Stimulated activated CD4-positive, alpha-beta T cell treated with anti-CD3 and anti-CD28 coated beads, Interleukin-4, amount 100 ng/mL, for 48 hours (primary cell): ENCODE measurements at places on chromosomes 7 and 10.

DNA sequence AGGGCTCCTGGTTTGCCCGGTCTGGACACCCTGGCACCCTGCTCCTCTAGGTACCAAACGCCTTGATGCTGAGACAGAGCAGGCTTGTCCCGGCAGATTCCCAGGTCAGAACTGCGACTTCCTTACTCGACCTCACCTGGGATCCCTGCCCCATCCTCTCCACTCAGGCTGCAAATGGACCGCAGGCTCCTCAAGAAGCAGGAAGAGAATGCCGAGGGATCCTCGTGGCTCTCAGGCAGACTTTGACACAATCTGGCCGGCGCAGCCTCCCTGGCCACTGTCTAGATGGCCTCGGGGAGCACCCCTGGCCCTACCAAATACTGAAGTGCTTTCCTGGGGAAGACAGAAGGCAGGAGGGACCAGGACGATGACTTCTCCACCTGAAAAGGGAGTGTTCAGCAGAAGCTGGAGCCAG lies 421 bp upstream of the NODAL start:
- no peak for DNase-seq

DNA sequence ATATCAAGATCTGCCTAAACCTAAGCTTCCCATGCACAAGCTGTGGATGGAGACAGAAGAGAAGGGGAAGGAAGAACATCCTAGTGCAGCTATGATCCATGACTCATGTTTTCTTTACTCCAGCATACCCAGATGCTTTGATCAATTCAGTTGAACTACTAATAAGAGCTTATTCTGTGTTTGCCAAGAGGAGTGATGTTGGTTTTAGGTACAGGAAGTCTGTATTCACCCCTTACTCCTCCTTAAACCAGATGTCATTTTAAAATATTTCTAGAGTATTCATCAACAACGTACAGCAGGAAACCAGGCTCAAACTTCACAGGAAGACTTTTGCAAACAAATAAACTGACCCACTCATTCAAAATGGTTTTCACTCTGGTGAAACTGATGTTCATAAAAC lies 29.2 kb downstream of the PANK1 start:
- DNase-seq, result no peak

DNA sequence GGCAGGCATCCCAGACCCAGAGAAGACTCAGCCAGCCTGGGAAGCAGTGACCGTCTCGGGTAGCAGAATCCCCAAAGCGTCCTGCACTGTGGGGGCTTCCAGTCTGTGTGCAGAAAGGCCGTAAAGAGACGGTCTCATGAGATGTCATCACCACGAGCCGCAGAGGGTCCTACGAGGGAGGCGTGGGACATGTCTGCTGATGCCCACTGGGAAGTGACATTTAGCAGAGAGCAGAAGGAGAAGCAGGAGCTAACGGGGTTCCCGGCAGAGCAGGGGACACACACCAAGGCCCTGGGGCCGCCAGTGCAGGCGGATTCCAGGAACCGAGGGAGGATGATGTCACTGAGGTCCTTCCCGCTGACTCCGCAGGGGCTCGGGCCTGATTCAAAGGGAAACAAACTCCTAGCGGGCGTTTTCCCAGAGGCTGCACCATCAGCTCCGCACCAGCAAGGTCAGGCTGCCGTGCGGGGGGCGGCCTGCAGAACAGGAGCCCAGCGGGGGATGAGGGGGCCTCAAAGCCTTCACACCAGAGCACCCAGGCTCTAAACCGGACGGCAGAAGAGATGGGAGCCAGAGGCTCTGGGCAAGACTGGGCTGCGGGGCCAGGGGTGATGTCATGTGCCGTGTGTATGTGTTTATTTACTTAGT lies 85.4 kb upstream of the PDGFA start:
- DNase-seq, result peak; percentile 47

DNA sequence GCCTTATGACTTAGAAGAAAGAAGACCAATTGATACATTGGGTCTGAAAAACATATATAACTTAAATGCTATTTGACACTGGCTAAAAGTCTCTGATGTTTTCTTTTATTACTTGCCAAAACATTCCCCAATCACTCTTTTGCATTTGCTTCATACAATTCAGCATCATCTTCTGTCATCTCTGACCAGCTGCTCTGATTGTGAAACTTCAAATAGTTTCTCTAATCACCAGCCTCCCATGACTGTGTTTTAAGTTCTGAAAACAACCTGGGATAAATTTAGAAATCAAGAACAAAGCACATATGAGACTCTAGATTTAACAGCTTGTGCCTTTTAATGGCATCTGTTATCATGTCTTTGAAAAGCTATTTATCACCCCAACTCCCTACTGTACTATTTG lies 208.4 kb upstream of the KCND2 start:
- DNase-seq, result no peak

DNA sequence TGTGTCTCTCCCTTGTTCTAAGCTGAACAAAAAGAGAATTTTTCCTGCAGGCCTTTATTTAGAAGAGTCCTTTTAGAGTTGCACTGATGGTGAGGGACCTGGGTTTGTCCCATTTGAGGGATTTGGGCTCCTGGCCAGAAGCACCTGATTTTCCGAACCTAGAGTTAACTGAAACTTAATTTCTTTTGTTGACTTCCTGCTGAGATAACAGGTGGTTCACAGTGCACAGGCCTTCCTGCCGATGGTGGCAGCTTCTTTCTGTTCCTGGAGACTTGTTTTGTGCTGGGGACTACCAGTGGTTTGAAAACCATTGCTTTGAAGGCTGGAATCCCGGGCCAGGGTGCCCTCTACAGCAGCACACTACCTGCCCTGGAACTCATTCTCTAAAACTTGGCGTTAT lies 99.2 kb downstream of the SUGCT start:
- no peak for DNase-seq

DNA sequence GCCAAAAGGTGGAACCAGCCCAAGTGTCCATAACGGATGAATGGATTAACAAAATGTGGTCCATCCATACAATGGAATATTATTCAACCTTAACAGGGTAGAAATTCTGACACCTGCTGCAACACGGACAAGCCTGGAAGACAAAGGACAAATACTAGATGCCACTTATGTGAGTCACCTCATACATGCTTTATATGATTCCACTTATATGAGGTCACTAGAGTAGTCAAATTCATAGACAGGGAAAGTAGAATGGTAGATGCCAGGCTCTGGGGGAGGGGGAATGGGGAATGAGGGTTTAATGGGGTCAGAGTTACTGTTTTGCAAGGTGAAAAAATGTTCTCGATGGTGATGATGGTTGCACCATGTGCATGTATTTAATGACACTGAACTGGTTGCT lies 34.0 kb upstream of the CYTH3 start:
- DNase-seq, result no peak

- DNase-seq, result no peak
Measured at GRCh38 chr7:55400191-55400590, 35.1 kb downstream of the LANCL2 start.

- no peak for DNase-seq
Measured at GRCh38 chr10:25839683-25840082, 94.3 kb upstream of the MYO3A start.

- no peak for DNase-seq
Measured at GRCh38 chr7:150686030-150686631, 625 bp downstream of the GIMAP2 start.

DNA sequence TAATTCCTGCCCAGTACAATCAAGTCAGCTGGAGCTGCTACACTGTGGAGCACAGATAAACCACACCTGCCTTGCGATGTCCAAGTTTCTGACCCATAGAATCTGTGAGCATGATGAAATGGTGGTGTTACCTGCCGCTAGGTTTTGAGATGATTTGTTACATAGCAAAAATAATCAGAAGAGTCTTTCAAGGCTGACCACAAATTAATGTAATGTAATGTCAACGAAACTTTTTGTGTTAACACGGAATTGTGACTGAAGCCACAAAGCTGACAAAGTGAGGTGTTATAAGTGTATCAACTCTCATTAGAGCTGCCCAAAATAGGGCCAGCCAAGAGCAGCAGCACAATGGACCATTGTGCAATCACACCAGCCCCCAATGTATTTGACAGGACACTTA lies 75.7 kb downstream of the AHR start:
- DNase-seq, result no peak

- no peak for DNase-seq
Measured at GRCh38 chr7:30502470-30503251, 2.0 kb downstream of the GGCT start.

DNA sequence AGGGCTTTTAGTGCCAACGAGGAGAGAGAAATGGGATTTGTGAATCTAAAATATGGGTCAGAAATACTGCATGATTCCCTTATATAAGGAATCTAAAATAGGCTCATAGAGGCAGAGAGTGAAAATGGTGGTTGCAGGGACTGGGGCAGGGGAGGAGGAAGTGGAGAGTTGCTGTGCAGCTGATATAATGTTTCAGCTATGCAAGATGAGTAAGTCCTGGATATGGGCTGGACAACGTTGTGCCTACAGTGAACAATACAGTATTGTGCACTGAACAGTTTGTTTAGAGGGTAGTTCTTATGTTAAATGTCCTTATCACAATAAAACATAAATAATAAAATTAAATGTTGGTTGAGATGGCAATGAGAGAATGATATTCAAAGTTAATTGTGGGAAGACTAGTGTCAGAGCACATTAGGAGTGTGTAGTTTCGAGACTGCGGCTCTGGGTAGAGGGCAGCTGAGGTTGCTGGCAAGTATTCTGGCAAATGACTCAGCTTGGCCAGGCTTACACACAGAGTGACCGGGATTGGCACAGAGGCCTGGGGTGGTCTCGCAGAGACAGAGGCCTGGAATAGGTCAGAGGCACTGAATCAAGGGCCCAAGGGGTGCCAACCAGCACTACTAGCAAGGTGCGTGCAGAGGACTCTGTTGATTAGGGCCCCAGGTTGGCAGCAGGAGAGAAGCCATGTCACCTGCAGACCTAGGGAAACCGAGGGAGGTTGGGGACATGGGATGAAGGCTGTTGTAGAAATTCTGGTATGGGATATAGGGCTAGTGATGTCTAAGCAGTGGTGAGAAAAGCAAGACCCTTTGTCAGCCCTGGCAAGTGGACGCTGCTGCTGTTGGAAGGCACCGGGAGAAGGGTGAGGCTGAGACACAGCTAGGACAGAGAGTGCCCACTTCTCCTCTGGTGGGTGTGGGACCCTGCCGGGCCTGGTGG lies 2.8 kb upstream of the DEPP1 start:
- no peak for DNase-seq

DNA sequence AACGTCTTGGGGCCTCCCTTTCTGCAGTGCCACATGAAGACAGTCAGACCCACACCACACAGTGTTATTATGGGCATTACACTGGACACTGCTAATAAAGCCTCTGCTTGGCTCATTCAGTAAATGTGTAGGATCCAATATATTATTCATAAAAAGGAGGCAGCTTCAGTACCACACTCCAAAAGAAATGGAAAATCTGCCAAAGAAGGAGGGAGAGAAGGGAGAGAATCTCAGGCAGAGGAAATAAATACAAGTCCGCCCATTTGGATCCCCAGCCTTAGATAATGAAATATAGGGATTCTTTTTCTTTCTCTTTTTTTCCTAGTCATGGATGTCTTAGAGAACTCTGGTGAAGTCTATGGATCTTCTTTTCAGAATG lies 162.2 kb downstream of the ELMO1 start:
- no peak for DNase-seq

GRCh38 chr7:118182593-118183427 lies 1.2 kb upstream of the LSM8 start:
- no peak for DNase-seq

DNA sequence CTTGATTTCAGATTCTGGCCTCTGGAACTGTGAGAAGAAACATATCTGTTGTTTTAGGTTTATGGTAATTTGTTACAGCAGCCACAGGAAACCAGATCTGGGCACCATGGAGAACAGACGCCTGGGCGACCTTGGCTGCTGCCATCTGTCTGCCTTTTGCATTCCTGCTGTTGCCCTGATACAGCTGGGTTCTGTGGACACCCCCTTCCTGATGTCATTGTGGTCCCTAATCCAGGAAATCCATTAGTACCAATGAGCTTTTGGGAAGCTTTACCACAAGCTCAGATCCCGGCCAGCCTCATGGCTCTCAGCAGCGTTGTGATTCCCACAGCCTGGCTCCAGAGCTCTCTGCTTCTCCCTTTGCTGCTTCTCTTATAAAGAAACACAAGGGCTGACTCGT lies 174.2 kb upstream of the NPS start:
- DNase-seq, result no peak

DNA sequence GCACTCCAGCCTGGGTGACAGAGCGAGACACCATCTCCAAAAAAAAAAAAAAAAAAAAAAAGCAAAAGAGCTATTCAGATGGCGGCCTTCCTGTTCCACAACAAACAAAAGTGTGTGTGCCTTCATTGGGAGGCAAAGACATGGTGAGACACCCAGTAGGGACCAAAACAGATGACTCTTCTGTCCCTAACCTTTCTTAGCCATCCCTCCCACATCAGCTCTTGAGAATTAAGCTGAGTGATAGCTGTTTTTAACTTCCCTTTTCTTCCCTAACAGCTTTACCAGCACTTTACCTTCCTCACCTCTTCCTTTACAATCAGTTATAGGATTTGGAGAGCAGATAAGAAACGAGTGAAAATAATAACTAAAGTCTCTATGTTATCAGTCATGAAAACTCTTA lies 48.2 kb downstream of the ARMH3 start:
- no peak for DNase-seq

DNA sequence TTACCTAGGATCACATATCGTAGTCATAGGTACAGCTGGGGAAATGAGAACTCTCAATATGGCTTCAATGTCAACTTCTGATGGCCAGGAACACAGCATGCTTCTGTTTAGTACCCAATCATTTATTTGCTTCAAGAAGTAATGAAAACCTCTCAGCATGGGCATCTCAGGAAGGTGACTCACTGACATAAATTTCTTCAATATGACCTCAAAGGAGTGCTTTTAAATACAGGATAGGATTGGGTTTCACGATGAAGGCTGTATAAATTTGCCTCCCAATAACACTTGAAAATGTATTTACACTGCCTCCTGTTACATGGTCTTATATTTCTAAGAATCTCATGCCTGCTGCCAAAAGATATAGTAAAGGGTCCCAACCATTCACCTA lies 15.1 kb downstream of the ITGA8 start:
- no peak for DNase-seq

DNA sequence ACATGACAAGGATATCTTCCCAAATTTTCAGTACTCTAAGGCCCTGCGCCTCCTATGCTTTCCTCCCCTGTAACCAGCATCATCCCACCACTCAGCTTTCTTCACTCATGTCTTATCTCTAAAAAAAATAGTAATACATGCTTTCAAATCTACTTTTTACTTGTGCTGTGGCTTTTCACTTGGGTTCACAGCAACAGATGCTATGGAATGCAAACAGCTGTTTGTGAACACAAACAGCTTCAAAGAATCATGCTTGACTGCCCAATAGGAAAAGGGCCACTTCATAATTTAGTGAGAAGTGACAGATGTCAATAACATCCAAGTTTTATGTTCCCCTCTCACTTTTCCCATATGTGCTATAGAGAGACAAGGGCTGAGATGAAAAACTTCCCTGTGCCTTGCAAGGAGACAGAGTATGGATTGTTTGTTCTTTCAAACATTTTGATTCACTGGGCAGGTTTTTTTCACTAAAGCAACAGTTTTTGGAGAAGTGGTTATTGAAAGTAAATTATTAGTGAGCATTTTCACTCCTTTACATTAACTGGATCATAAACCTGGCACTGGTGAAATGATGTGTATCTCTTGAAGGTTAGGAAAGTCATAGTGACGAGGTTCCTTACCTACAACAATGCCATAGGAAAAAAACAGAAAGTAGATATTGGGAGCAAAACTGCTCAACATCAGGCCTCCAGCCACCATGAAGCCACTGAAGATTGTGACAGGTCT lies 37.3 kb downstream of the SLC16A9 start:
- DNase-seq, result no peak

- no peak for DNase-seq
Measured at GRCh38 chr10:112536663-112537062, 89.6 kb downstream of the VTI1A start.
